Amygdala (tissue), 56 donors: ENCODE measurements at places on chromosomes 5 and 9.

- no peak for DNase-seq
Measured at GRCh38 chr9:90099262-90099963, 494.6 kb downstream of the GADD45G start.

DNA sequence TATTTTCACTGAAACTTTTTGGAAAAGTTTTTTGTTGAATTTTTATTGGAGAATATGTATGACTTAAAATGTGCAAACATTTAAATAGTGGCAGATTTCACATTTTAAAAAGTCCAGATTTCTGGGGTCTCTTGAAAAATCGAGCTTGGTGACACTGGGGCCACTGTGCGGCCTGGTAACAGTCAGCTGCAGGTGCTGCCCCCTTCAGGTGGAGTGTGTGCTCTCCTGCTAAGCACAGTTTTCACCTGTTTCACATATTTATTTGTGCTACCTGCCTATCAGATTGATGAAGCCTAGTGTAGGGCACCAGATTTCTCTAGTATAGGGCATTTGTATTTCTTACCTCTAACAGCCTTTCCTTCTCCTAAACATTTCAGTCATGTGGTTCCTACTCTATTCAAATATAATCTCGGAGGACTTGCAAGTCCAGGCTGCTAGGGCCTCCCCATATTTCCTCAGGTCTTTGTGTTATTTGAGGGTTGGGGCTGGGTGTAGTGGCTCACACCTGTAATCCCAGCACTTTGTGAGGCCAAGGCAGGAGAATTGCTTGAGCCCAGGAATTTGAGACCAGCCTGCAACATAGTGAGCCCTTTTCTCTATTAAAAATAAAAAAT is 95.8 kb upstream of the KLF9 start:
- no peak for DNase-seq

DNA sequence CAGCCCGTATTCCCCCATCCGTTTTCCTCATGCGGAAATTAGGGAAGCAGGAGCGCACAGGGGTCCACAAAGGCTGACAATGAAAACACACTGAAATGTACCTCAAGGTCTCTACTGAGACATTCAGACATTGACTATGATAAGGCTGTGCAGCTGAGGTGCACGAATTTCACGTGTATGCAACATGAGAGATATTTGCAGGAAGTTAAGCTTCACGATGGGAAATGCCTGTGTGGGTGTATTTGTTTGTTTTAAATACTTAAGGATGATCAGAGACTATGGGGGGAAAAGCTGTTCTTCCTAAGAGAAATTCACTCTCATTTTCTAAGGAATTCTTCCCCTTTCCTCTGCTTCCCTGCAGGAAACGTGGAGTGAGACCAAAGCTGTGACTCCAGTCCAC is 2.6 kb upstream of the SPATA31E1 start:
- no peak for DNase-seq

DNA sequence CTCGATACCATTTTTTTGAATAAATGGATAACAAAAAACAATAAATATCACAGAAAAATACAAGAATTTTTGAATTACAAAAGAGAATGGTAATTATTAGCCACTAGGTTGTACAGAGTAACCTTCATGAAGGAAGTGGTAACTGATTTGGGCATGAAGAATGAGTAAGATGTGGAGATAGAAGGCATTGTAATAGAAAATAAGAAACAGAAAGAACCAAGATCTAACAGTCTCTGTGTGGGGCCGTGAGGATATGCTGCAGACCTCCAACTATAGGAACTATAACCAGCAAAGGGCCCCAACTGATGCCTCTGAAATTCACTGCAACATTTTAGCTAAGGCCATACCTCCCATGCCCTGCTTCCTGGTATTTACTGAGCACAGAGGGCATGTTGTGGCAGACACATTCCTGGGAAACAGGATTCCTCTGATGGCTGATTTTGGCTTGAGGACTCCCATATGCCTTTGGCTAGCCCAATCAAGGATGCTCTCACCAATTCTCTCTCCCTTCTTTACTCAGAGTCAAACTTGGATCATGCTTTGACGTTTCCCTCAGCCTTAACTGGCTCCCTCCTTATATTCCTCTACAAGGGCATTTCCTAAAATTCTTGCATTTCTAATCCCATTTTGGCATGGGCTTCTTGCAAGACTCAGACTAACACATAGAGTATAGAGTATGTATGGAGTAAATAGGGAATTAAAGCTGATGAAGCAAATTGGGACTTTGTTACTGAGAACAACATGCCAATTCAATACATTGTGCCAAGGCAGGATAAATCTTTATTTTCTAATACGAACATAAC is 208.9 kb downstream of the PDE4D start:
- DNase-seq, result no peak

DNA sequence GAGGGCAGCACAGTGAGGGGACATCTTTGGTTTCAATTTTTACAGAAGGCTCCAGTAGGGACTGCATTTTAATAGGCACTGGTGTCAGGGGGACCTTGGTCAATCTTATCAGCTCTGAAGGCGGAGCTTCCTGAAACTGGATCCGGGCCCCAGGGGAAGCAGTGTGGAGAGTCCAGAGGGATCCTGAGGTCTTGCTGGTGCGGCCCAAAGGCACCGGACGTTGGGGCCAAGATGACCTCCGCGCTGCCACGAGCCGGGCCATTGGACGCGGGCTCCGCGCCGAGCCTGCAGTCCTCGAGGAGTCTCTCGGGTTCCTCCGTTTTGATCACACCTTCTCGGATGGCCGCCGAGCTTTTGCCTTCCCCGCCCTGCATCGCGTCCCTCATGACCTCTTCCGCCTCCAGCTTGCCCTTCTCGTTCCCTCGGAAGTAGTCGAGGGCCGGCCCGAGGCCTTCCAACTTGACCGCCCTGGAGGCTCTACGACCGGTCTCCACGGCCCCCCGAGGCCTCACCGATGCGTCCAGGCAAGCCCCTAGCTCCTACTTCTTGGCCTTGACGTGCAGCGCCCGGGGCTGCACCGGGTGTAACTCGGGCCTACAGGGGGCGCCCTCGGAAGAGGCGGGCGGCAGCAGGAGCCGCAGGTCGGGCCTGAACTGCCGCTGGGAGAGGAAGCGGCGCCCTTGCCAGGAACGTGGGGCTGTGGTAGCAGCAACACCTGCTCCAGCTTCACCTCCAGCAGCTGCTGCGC is 18.8 kb downstream of the C5orf52 start:
- DNase-seq, result no peak

- DNase-seq, result no peak
Measured at GRCh38 chr9:128182893-128183588, 8.3 kb downstream of the CIZ1 start.

DNA sequence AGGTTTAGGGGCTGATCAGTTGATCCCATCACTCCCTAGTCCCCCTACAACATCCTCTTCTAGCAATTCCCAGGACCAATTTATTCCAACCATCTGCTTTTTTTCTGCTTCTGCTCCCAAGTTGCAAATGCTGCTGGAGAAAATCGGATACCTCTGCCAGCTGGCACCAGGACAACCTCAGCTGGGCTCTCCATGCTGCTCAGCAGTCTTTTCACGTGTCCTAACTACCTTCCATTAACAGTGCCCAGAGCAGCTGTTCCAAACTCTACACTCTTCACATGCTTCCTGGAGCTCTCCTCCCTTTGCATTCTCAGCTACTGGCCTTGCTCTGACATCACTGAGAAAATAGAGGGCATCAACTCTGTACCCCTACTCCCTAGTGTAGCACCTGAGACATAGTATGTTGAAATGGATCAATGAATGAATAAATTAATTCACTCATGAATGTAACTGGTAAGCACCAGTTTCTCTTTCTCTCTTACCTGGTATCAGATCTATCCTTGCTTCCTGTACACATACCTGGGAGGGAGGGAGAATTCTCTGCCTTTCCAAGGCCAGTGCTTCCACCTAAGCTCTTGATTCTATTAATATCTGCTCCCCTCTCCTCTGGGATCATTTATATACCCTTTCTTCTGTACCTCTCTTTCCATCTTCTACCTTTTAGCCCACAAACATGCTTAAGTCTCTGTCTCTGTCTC is 191.0 kb downstream of the RAB3C start:
- peak; percentile 5 for DNase-seq

GRCh38 chr5:86917117-86917579 is 299.4 kb downstream of the COX7C start:
- no peak for DNase-seq

DNA sequence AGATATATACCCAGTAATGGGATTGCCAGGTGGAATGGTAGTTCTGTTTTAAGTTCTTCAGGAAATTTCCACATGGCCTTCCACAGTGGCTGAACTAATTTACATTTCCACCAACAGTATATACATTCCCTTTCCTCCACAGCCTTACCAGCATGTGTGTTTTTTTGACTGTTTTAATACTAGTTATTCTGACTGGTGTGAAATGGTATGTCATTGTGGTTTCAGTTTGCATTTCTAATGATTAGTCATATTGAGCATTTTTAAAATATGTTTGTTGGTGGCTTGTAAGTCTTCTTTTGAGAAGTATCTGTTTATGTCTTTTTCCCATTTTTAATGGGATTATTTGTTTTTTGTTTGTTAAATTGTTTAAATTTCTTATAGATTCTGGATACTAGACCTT is 208.9 kb downstream of the CFAP90 start:
- no peak for DNase-seq

GRCh38 chr9:92385953-92386352 is 18.4 kb downstream of the OGN start:
- DNase-seq, result no peak

DNA sequence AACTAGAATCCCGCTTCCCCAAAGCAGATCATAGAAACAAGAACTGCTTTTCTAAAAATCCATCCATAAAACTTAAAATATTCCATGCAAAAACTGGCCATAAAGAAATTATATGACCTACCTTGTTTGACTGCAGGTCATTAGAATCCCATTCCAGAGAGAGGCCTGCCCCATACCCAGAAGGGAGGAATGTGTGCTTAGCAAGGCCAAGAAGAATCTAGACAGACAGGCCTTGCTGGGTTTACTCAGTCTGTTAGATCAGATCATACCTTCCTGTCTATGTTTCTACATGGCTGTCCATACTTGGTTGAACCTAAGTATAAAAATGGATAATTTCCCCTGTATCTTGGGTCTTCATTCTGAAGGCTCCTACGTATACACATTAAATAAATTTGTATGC is 358.8 kb upstream of the TRPC7 start:
- DNase-seq, result no peak

DNA sequence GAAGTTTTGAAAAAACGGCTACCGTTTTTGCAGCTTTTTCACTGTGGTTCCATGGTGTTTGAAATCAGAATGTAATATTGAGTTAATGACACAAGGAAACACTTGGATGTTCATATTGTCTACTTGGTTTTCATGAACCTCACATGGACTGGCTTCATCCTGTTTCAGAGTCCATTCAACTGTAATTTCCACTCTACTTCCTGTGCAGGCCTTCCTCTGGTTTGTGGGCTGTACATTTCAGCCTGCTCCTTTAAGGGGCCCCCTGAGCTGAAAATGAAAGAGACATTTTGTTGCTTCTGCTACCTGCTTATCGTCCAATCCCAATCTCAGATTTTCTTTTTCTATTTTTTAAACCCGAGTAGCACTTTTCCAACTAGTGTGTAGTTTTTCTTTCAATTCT is 41.8 kb upstream of the CDKN2B start:
- no peak for DNase-seq

- DNase-seq, result peak; percentile 78
Measured at GRCh38 chr9:37430841-37431597, 8.5 kb downstream of the GRHPR start.
